Stimulated activated CD8-positive, alpha-beta memory T cell treated with anti-CD3 and anti-CD28 coated beads, Interleukin-15, amount 100 ng/mL, for 48 hours (primary cell): ENCODE measurements at places on chromosomes 7 and 10.
A peak's percentile ranks its signal among the peaks of the same experiment; 100 is the strongest.

- DNase-seq: no peak
Measured at GRCh38 chr10:103854265-103854685, 1.1 kb downstream of the SH3PXD2A start.

- no peak for DNase-seq
Measured at GRCh38 chr10:68087685-68088401, 12.8 kb upstream of the HERC4 start.

DNA sequence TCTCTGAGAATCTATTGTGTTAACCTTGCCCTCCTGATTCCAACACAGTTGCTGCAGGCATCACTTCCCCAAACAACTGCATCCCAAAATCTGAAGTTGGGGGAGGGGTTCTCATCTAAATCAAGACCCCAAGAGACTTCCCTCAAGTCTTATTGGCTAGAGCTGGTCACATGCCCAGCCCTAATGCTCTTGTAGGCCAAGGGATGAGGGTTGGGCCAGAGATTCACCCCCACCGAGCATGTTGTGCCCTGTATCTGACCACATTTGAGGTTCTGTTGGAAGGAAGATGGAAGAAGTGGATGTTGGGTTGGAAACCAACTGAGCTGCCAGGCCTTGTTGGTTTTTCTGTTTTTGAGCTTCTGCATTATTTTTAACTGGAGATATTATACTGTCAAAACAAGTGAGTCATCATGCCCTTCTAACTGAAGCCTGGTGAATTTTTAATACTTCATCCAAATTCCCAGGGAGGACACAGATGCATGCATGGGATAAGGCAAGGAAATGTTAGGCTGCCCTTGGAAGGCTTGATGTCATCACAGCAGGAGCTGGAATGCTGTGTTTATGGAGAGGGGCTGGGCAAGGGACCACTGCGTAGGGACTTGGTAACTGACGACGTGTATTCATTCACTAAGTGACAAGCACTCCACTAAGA lies 68.6 kb upstream of the CACUL1 start:
- DNase-seq: no peak

DNA sequence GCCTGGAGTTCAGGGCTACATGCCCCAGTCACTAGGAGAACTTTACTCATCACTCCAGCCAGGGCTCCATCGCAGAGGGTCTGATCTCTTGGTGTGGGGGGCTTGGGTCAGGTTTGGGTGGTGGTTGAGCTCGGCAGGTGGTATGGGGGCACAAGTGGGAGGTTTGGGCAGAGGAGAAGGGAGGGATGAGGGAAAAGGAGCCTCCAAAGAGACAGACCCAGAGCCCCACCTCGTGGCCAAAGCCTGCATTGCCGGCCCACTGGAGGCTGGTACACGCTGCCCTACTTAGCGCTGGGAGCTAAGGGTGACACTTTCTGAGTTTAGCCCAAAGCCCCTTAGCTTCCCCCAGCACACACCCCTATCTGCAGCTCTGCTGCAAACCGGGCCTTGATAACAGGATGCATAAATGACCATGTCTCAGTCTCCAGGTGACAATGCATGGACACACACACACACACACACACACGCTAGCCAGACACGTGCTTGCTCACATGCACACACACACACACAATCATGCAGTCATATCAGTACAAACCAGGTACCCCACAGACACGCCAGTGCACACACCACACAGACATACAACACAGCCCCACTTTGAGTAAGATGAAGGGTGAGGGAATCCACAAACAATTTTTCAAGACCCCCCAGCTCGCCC lies 14.7 kb downstream of the LZTS2 start:
- DNase-seq: no peak

GRCh38 chr10:75334720-75335119 lies 66.8 kb downstream of the ZNF503 start:
- no peak for DNase-seq

DNA sequence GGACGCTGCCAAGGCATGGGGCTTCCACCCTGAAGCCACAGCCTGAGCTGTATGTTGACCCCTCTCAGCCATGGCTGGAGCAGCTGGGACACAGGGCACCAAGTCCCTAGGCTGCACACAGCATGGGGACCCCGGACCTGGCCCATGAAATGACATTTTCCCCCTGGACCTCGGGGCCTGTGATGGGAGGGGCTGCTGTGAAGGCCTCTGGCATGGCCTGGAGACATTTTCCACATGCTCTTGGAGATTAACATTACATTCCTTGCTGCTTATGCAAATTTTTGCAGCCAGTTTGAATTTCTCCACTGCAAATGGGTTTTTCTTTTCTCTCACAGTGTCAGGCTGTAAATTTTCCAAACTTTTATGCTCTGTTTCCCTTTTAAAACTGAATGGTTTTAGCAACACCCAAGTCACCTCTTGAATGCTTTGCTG lies 463.6 kb downstream of the ZWINT start:
- no peak for DNase-seq

DNA sequence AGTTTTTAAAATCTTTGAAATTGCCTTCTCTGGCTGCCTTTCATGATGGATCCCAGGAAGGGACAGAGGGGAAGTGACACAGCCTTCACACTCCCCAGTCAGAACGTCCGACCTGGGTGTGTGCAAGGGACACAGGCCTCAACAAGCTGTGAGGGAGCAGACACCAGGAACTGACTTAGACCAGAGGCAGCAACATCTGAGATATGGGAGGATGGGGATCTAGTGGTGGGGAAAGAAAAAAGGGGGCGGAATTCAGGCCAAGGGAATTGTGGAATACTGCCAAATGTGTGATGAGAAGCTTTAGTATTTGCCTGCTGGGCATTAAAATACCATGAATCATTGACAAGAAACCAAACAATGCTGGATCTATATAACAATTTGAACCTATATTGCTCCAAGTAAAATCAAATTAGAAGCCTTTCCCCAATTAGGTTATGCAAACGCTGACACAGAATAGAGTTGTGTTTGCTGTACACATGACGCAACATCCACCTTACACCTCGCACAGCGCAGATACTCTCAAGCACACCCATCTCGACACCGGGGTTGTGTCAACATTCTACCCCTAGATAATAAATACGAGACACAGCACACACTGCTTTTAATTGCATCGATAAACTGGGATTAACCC lies 17.2 kb upstream of the MNX1 start:
- DNase-seq: no peak

DNA sequence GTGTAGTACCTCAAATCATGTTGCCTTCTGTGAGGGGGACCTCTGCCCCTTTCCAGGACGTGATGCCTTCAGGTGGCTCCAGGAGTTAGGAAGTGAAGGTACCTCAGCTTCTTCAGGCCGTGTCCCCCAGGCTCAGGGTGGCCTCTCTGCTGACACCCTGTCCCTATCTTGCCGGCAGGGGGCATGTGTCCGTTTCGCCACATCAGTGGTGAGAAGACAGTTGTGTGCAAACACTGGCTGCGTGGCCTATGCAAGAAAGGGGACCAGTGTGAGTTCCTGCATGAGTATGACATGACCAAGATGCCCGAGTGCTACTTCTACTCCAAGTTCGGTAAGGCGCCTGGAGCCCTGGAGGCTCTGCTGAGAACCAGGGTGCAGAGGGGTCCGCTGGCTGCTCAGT lies 9.2 kb downstream of the CPSF4 start:
- DNase-seq: no peak

GRCh38 chr7:17371671-17372524 lies 73.4 kb downstream of the AHR start:
- no peak for DNase-seq

DNA sequence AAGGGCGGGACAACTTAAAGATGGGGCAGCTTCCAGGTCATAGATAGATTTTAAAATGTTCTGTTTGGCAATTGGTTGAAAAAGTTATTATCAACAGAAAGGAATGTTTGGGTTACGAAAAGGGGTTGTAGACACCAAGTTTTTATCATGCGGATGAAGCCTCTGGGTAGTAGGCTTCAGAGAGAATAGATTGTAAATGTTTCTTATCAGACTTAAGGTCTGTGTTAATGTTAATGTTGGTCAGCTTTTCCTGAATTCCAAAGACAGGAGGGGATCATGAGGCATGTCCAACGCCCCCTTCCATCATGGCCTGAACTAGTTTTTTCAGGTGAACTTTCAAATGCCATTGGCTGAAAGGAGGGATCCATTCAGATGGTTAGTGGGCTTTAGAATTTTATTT lies 84.2 kb upstream of the KIF5B start:
- no peak for DNase-seq

- DNase-seq: no peak
Measured at GRCh38 chr7:121306565-121306964, 22.2 kb upstream of the WNT16 start.

- no peak for DNase-seq
Measured at GRCh38 chr7:126840869-126841268, 411.9 kb downstream of the GRM8 start.

- DNase-seq: no peak
Measured at GRCh38 chr10:9140373-9140772, 1085.9 kb downstream of the GATA3 start.

DNA sequence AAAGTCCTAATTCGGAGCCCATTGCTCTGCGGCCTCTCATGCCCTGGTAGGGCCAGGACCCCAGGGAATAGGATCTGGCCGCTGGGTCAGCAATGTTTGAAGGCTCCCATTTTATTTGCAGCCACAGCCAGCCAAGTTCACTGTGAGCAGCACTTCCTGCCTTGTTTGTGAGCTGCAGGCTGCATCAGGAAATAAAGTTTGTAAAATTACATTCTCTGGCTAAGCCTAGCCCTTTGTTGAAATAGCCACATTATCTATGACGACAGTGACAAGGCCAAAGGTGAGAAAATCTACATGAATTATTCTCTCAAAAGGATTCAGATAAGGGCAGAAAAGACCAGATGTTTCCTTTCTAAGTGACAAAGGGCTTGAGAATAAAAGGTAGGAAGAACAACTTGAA lies 23.7 kb upstream of the ITGB1 start:
- DNase-seq: no peak

- peak; percentile 10 for DNase-seq
Measured at GRCh38 chr10:7337431-7338171, 73.2 kb downstream of the SFMBT2 start.

GRCh38 chr7:105691082-105691679 lies 109.9 kb upstream of the EFCAB10 start:
- no peak for DNase-seq

GRCh38 chr10:66917104-66917503 lies 8.7 kb upstream of the LRRTM3 start:
- no peak for DNase-seq

DNA sequence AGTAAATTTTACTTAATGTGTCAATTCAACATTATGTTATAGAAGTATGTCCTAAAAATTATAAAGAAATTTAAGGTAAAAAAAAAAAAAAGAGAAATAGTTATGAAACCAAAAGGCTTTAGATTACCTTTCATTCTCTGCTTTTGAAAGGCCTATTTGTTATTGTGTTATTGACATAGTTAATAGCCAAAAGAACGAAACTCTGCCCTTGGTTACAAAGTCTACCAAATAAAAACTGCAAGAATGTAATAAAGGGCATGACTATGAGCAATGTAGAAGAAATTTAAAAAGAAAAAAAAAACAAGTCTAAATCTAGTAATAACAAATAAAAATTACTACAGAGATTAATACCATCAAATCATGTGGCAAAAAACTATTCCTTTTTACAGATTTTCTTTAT lies 10.6 kb downstream of the ACBD5 start:
- no peak for DNase-seq

- no peak for DNase-seq
Measured at GRCh38 chr7:50805447-50806125, 22.9 kb upstream of the GRB10 start.

DNA sequence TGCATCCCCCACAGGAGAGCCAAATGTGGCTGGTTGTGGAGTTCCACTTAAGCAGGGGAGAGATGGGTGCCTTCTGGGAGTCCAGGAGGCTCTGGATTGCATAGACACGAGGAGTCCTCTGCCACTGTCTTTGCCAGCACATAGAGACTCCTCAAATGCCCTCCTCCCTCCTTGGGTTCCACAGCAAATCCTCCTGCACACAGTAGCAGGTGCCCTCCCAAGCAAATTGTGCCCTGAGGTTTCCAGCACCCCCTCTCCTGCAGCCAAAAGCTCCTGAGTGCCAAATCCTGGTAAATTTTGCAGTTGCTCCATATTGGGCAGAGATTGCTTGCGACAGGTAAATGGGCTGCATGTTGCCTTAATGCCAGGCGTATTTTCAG lies 5.8 kb downstream of the EVX1 start:
- no peak for DNase-seq

DNA sequence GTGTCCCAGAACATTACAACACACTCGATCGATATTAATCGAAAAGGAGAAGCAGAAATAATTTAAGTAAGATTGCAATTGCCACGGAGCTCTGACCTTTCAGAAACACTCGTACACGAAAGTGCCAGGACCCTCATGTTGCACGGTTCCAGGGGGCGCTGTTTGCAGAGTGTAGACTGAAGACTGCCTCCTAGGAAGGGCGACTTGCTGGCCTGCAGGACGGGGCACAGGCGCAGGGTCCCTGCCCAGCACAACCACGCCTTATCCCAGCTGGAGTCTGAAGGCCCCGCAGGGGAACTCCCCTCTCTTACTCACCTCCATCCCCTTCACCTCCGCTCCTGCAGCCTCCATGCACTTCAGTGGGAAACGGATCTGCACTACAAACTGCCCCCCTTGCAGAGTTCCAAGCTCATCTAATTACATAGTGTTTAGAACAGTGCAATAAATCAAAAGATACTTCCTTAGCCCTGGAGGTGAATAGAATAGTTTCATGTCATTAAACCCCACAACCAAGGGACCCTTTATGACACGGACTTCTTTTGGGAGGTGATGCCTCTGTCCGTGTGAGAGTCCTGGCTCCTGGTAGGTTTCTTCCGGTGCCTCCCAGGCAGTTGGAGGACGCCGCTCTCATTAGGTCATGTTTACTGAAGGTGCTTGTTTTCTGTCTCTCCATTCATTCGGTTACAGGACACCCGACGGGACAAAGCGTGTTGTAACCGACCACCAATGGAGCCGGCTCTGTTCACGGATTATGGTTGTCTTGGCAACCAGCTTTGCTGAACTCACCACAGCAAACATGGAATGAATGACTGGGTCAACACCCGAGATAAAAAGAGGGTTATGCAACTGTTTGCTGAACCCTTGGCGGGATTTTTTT lies 262.2 kb downstream of the BAMBI start:
- DNase-seq: no peak

DNA sequence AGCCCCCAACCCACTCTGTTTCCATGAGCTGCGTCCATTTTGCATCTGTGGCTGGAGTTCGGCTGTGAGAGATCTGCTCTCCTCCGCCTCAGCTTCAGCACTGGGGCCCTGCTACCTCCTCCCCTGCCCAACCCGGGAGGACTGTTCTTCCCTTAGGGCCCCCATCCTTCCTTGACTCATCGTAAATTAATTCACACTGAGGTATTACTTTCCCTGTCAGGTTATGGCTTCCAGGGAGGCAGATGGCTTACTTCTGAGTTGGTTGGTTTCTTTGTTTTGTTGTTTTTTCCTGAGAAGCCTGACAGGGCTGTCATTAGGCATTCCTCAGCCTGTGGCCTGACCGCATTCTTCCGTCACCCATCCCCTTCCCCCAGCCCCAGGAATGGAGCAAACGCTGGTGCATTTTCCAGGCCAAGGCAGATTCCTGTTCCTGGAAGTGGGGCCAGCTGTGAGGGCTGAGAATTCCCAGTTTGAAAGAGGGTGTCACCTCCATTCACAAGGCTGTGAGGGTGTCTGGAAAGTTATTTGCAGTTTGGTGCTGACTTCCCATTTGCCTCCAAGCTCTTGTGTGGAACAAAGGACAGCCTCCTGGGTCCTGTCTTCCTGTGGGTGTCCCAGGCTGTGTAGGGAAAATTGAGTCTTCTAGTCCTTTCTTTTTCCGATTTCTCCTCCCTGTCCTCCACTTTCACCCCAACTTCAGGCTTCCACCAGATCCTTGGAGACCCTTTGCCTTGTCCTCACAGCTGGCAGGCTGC lies 11.7 kb downstream of the CPA5 start:
- DNase-seq: no peak

- DNase-seq: no peak
Measured at GRCh38 chr10:132897516-132898381, 44.6 kb downstream of the CFAP46 start.

GRCh38 chr10:118458957-118459641 lies 117.0 kb upstream of the FAM204A start:
- no peak for DNase-seq
